ENCODE measurements at places on chromosomes 6 and 20. TPM values are rescaled to one million over a fixed set of nuclear protein-coding genes. Genes with fewer than 3 reads are reported as not detected.

CDC40 gene
- 21.2 TPM for total RNA-seq

RAD21L1 gene
- total RNA-seq = under 0.01 TPM

ANGPT4 gene
- not detected for total RNA-seq

MOXD1 gene
- total RNA-seq = 15.9 TPM

TFAP2D gene
- 2.9 TPM for total RNA-seq

RSPH4A gene
- total RNA-seq = 1.6 TPM

GNAS-AS1 gene
- total RNA-seq = 1.2 TPM

CENPW gene
- 4.5 TPM for total RNA-seq

PMEPA1 gene
- 6.1 TPM for total RNA-seq

SNAI1 gene
- total RNA-seq = not detected

SRSF12 gene
- total RNA-seq = 36.7 TPM

CGA gene
- total RNA-seq = not detected

TNNC2 gene
- total RNA-seq = not detected

INSM1 gene
- 8.6 TPM for total RNA-seq

DDX27 gene
- 19.6 TPM for total RNA-seq

VGLL2 gene
- not detected for total RNA-seq

TFEB gene
- 1.6 TPM for total RNA-seq

RAE1 gene
- 31.8 TPM for total RNA-seq

DST gene
- total RNA-seq = 188 TPM

TMEM244 gene
- total RNA-seq = 1.2 TPM

FBXL4 gene
- total RNA-seq = 24.9 TPM

CHMP4B gene
- 27.7 TPM for total RNA-seq

COL12A1 gene
- total RNA-seq = 22.8 TPM

TP53TG5 gene
- total RNA-seq = not detected

LRP11 gene
- 30.6 TPM for total RNA-seq

IL17A gene
- total RNA-seq = not detected

IL17F gene
- total RNA-seq = not detected

EXOC2 gene
- 61.6 TPM for total RNA-seq

GCM1 gene
- under 0.01 TPM for total RNA-seq

GLP1R gene
- total RNA-seq = 0.41 TPM

TGIF2 gene
- total RNA-seq = 4.9 TPM

SLC22A1 gene
- total RNA-seq = not detected

RIPOR3 gene
- total RNA-seq = 0.41 TPM

KAT14 gene
- 33.4 TPM for total RNA-seq

Measured in frontal cortex (tissue), 4 donors.